ENCODE measurements at places on chromosomes 11 and 22. TPM values are rescaled to one million over a fixed set of nuclear protein-coding genes. Genes with fewer than 3 reads are reported as not detected.

Gene TSPO
- total RNA-seq, result 510 TPM

Gene TMPRSS4
- not detected for total RNA-seq

Gene FAM83F
- total RNA-seq, result not detected

Gene ZC3H12C
- 15.0 TPM for total RNA-seq

Gene RBMXL2
- not detected for total RNA-seq

Gene DSCAML1
- total RNA-seq, result not detected

Gene XPNPEP3
- 6.2 TPM for total RNA-seq

Gene SCT
- not detected for total RNA-seq

Gene P4HA3
- 9.9 TPM for total RNA-seq

Gene ZNF280B
- total RNA-seq, result 1.4 TPM

Data from epithelial cell of umbilical artery (primary cell).